ENCODE measurements at places on chromosomes 13 and 19. TPM values are rescaled to one million over a fixed set of nuclear protein-coding genes. Genes with fewer than 3 reads are reported as not detected.

DNA sequence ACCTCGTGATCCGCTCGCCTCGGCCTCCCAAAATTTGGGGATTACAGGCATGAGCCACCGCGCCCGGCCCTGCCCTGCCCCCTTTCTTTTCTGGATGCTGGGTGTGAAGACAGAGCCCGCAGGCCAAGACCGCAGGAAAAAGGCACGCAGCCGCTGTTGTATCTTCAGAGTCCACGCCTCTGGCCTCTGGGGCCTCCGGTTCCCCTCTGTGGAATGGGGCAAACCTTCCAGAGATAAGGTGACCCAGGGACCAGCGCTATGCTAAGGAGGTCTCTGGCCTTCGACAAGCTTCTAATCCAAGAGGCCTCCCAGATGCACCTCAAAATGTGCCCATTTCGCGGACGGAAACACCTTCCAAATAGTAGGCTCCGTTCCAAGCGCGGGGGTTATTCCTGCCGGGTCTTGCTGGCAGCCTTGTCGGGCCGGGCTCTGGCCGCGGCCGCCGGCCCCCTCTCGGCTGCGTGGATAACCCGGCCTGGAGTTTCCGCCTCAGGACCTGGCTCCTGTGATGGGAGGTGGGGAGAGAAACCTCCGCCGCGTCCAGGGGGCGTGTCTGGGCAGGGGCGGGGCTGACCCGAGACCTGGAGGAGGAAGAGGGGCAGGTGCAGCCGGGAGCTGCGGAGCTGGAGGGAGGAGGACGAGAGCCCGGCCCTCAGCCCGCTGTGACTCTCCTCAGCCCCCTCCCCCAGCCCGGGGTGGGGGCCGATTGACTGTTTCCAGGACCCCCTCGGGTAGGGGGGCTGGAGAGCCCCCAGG is 13.1 kb downstream of the TJP3 start:
- DNase-seq: peak; percentile 66

GRCh38 chr13:59280297-59280696 is 883.4 kb downstream of the DIAPH3 start:
- DNase-seq: no peak

UGGT2 gene
- total RNA-seq: 11.4 TPM

IQCN gene
- total RNA-seq: 0.49 TPM

DNA sequence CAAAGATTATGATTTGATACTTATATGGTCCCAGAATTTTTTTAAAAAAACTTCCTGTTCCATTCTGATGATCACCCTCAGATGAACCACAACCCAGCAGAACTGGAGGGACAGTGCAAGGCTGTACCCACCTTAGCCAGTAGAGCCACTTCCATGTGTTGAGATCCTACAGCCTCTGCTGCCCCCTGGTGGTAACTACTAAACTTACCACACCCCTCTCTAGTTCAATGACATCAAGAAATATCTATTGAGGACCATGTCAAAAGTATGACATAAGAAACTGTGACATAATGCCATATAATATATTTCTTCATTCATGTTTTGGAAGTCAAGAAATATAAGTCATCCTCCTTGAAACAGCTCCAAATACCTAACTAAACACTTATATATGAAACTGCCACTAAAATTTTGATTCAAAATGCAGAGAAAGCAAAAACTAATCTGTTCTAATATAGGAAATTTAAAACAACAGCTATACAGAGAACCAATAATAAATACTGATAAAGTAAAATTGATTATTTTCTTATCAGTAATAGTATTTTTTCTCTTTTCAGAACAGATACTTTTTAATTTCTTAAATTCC is 412.6 kb downstream of the KCTD12 start:
- DNase-seq: peak; percentile 45

DNA sequence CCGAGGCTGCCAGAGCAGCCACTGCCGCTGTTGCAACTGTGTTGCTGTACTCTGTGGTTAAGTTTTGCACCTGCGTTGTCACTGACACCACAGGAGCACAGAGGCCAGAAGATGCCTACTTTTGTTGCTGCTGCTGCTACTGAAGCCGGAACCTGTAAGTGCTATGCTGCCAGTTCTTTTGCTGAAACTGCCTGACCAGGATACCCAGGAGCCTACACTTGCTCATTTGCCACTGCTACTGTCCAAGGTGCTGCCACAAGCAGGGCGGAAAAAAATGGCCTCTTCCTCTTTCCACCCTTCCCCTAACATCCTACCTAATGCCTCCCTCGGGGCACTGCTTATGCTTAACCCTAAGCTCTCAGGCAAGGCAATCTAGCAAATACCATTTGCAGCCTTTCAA is 29.0 kb upstream of the NBEA start:
- DNase-seq: no peak

DNA sequence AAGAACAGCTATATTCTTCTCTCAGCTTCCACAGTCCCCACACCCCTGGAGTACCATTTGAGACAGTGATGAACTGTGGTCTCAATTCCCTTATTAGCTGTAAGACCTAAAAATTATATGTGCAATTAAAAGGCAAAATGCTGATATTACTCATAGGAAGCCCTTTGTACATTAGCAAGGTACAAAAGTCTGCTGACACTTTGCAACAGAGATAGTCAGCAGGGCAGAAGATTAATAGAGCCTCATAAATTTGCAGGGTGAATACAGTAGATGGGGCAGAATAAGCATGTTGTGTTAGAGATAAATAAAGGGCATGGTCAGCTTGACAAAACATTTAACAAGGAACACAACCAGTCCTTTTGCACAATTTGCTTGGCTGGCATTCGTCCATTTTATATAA is 210.0 kb upstream of the OBI1 start:
- DNase-seq: no peak

DNA sequence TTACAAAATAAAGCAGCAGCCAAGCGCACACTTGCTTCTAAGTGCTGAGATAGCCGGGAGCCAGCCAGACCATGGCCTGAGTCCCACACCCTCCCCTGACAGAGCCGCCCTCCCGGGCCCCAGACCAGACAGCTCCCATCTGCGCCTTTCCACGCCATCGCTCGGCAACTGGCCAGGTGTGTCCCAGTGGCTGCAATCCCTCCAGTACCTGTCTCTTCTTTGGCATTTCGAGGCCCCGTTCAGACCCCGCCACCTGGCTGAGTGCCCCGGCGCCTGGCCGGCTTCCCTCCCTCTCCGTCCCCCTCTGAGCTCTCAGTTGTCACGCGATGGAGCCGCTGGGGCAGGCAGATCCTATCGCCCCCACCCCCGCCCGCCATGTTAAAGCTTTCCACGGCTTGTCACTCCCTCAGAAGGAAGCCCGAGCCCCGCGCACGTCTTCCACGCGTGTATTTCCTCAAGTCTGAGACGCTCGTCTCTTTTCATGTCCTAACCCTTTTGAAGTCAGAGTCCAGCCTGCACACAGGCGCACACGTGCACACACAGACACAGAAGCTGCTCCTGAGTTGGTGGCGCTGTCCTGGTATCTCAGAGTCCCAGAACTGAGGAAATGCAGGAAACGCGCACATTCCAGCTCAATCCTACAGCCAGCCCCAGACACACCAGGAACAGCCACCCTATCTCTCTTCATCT is 7.9 kb downstream of the MLLT1 start:
- DNase-seq: peak; percentile 93

THSD1 gene
- total RNA-seq: 4.2 TPM

DNA sequence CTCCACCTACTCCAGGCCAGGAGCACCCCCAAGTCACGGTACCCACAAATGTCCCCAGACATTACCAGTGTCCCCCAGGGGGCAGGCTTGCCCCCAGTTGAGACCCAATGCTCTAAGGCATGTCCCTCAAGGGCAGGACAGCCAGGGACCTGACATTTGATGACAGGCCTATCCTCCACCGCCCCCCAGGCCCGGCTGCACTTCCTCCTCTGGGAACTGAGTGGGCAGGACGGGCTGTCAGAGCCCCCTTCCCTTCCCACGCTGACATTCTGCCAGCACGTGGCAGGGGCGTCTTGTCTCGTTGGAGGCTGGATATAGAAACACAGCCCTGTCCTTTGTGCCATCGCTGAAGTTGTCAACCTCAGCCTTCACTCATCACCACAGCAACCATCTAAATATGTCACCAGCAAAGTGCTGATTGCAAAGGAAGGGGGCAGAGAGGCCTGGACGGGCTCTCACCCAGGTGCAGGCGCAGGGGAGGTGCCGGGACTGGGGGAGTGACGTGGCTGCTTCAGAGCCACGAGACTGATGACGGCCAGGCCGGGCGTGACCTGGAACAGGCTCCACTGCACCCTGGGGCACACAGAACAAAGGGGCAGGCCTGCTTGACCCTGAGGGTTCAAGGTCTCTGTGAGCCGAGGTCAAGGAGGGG is 38.4 kb downstream of the GNG7 start:
- peak; percentile 84 for DNase-seq

DNA sequence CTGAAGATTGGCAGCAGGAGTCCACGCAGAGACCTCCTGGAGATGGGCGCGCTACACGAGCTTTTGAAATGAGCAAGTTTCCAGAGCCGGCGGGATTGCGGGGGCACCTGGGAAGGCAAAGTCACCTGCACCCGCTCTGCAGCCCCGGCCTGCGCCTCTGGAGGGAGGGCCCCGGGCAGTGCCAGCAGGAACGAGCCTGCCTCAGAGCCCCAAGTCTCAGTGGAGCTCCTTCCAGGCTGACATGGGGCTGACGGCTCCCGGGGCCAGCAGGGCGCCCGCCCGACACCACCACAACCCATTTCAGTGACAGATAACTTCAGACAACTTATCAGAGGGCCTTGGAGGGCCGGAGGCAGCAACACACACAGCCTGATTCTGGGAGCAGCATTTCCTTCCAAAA is 45.0 kb downstream of the RASA3 start:
- no peak for DNase-seq

- DNase-seq: no peak
These were observed 93.9 kb downstream of the KDM4B start for GRCh38 chr19:5062799-5063198.

ELSPBP1 gene
- not detected for total RNA-seq

DNA sequence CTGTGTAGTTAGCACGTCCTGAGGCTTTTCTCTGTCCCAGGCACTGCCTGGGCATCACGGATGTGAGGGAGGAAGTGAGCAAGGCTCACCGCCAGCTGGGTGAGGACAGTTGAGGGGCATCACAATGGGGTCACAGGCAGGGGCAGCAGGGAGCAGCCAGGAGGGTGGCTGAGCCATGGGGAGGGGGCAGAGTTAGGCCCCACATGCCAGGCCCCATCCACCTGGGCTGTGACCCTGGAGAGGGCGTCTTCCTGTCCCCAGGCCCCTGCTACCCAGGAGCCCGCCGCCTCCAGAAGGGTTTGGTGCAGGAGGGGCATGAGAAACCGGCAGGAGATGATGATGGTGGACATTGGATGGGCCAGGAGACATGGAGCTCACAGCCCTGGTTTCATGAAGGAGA is 56.8 kb upstream of the F7 start:
- DNase-seq: no peak

GRCh38 chr19:29111576-29111975 is 101.4 kb downstream of the UQCRFS1 start:
- no peak for DNase-seq

- no peak for DNase-seq
These were observed 5.7 kb upstream of the TNFSF13B start for GRCh38 chr13:108263621-108264355.

GSX1 gene
- total RNA-seq: not detected

DNA sequence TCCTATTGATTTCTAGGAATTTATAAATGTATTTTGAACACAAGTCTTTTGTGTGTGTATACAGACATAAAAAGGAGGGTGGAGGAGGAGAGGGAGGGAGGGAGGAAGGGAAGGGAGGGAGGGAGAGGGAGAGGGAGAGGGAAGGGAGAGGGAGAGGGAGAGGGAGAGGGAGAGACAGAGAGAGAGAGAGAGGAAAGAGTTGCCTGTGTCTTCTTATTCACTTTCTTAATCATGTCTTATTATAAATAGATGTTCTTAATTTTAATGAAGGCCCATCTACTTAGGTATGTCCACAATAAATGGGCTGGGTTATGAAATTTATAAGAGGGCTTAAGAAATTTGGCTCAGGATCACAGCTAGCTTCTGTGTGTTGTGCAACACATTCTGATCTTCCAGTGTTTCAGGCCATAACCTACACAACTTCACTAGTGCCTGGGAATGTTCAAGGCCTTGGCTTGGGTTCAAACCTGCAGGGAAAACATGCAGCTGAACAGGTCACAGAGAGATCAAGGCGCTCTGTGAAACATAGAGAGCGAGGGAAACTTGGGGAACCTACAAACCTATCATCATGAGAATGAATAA is 39.3 kb downstream of the ZNF45 start:
- DNase-seq: no peak

MLLT1 gene
- total RNA-seq: 36.0 TPM

GRCh38 chr19:6101991-6102390 is 8.3 kb downstream of the RFX2 start:
- no peak for DNase-seq

- no peak for DNase-seq
These were observed 402 bp downstream of the ZSWIM9 start for GRCh38 chr19:48170817-48171347.

ANGPTL8 gene
- total RNA-seq: not detected

DNA sequence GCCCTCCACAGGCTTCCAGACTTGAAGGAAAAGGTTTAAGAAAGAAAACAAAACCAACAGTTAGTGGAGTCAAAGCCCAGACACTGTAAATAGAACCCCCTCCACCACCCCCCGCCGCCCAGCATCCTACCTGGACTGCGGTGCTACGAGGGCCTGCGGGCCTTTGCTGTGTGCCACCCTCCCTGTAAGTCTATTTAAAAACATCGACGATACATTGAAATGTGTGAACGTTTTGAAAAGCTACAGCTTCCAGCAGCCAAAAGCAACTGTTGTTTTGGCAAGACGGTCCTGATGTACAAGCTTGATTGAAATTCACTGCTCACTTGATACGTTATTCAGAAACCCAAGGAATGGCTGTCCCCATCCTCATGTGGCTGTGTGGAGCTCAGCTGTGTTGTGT is 6.3 kb upstream of the GARIN5A start:
- no peak for DNase-seq

- no peak for DNase-seq
These were observed 11.8 kb downstream of the ZC3H13 start for GRCh38 chr13:46040763-46041162.

- DNase-seq: no peak
These were observed 324.0 kb downstream of the SHISA2 start for GRCh38 chr13:25727810-25728209.

Measured in left ventricle myocardium inferior (tissue), 1 donor.